Progenitor cell of endocrine pancreas (in vitro differentiated cells): ENCODE measurements at places on chromosomes 5 and 9. TPM values are rescaled to one million over a fixed set of nuclear protein-coding genes. Genes with fewer than 3 reads are reported as not detected.
A peak's percentile ranks its signal among the peaks of the same experiment; 100 is the strongest.

LIFR gene
- total RNA-seq, result 33.4 and 36.4 TPM in 2 replicates

ISOC1 gene
- 29.4 and 31.5 TPM in 2 replicates for total RNA-seq

DNA sequence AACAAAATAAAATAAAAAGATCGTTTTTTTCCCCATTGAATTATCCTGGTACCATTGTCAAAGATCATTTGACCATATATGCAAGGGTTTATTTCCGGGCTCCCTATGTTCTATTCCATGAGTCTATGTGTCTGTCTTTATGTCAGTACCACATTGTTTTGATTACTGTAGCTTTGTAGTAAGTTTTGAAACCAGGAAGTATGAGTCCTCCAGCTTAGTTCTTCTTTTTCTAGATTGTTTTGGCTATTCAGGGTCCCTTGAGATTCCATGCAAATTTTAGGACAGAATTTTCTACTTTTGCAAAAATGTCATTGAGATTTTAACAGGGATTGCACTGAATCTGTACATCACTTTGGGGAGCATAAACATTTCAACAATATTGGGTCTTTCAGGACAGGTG is 18.7 kb upstream of the EEIG1 start:
- H3K4me3 ChIP-seq, result no peak overlapping the region
- no peaks in the 10 kb centered on the region for H3K36me3 ChIP-seq
- peaks cover 6% of the 10 kb centered on the region for H3K4me1 ChIP-seq

- peaks cover 5% of the 10 kb centered on the region for H3K4me1 ChIP-seq
- no peaks in the 10 kb centered on the region for H3K27me3 ChIP-seq
- no peak for DNase-seq
Observed at GRCh38 chr5:33310451-33310850, 130.3 kb upstream of the TARS1 start.

SARDH gene
- total RNA-seq, result 4.2 and 5.1 TPM in 2 replicates

GRCh38 chr5:107381189-107381856 is 289.4 kb downstream of the EFNA5 start:
- peaks cover 4% of the 10 kb centered on the region for H3K4me1 ChIP-seq
- no peaks in the 10 kb centered on the region for H3K36me3 ChIP-seq
- H3K4me3 ChIP-seq, result no peak overlapping the region
- DNase-seq, result no peak
- H3K27me3 ChIP-seq, result no peaks in the 10 kb centered on the region

- H3K27ac ChIP-seq, result no peak overlapping the region
- no peak overlapping the region for H3K4me3 ChIP-seq
- H3K36me3 ChIP-seq, result no peaks in the 10 kb centered on the region
- DNase-seq, result no peak
Observed at GRCh38 chr5:127092690-127093089, 19.4 kb upstream of the C5orf63 start.

ZNF608 gene
- total RNA-seq, result 134 and 148 TPM in 2 replicates

GABRA1 gene
- 0.19 TPM in 1 of 2 replicates, not detected in the other for total RNA-seq

DNA sequence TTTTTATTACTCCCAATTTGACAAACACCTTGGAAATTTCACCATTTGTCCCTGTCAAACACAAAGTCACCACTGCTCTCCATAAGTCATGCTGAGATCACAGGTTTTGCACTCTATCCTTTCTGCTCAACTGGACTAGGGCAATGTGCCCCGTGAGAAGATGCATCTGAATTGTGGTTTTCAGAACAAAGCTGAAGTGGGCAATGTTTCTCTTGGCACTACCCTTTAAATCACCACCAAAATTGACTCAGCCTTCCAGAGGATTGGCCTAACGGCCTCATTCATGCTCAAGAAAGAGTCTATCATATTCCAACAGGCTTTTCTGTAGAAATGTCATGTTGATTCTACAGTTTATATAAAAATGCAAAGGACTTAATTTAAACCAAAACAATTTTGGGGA is 81.0 kb upstream of the TRIO start:
- no peaks in the 10 kb centered on the region for H3K4me1 ChIP-seq
- no peaks in the 10 kb centered on the region for H3K27me3 ChIP-seq
- H3K36me3 ChIP-seq, result no peaks in the 10 kb centered on the region
- H3K27ac ChIP-seq, result no peak overlapping the region

DNA sequence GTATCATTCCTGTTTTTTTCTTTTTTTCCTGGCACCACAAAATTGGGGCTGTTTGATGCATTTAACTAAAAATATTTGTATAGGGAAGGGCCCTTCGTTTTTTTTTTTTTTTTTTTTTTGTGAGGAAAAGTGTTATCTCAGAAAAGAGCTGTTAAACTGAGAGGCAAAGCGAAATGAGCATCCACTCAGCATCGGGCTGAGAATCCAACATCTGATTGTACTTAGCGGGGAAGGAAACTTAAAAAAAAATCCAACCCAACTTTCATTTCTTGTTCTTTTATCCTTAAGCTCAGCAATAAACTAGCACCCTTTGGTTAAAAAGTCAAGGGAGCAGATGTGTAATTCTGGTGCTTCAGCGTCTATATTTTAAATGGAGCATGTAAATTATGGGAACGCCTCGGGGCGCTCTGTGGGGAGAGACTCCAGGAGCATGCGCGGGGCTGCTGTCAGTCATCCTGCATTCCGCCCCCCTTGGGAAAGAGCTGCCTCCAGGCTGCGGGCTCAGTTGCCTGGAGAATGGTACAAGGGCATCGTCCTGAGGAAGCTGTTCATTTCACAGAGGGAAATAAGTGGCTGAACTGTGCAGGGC is 33.3 kb downstream of the DMRT2 start:
- no peaks in the 10 kb centered on the region for H3K4me1 ChIP-seq
- H3K27ac ChIP-seq, result no peak overlapping the region
- peak overlapping the region; percentile 44 for H3K4me3 ChIP-seq
- no peaks in the 10 kb centered on the region for H3K36me3 ChIP-seq
- DNase-seq, result peak; percentile 12

GRCh38 chr9:135275163-135275562 is 187.7 kb downstream of the OLFM1 start:
- no peaks in the 10 kb centered on the region for H3K36me3 ChIP-seq
- no peak overlapping the region for H3K4me3 ChIP-seq
- no peak overlapping the region for H3K27ac ChIP-seq
- peaks cover 40% of the 10 kb centered on the region for H3K27me3 ChIP-seq

AGXT2 gene
- total RNA-seq, result not detected in 2 replicates

DNA sequence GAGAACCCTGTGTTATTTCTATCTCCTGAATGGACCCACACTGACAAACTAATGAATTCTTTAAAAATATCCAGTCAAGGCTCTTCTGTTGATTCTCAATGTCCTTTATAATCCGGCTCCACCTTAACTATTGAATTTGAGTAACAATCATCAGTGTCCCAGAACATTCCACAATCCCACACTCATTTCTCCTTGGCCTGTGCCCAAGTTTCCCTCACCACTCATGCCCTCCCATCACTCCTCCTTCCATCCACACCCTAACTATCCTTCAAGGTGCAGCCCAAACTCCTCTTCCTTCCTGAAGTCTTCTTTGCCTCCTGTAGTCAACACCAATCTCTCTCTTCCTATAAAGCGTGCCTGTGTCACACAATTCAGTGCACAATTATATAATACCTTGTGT is 106.1 kb downstream of the NUDT12 start:
- H3K4me3 ChIP-seq, result no peak overlapping the region
- H3K27ac ChIP-seq, result no peak overlapping the region
- no peaks in the 10 kb centered on the region for H3K27me3 ChIP-seq

NRG2 gene
- total RNA-seq, result 4.8 and 5.5 TPM in 2 replicates

WWC1 gene
- 62.3 and 70.3 TPM in 2 replicates for total RNA-seq

DNA sequence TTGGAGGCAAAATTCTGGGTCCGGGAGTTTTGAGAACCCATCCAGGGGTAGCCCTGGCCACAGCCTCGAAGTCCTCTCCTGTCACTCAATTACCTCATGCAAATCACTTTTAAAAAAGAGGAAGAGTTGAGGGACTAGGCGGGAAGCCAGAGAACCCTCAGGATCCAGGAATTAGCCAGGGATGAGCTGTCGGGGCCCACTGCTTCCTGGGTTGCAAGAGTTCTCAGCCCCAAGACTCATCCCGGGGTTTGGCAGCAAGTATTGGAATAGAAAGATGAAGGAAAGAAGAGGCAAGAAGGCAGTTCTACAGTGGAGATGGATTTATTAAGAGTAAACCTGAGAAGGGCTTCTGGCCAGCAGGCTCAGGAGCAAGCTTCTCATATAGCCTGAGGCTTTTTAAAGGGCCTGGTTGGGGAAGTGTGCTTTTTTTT is 25.6 kb downstream of the C9orf50 start:
- no peaks in the 10 kb centered on the region for H3K36me3 ChIP-seq
- peaks cover 11% of the 10 kb centered on the region for H3K27me3 ChIP-seq
- DNase-seq, result no peak
- peak overlapping the region; percentile 46 for H3K27ac ChIP-seq
- H3K4me3 ChIP-seq, result no peak overlapping the region

- DNase-seq, result no peak
- H3K27ac ChIP-seq, result no peak overlapping the region
- no peak overlapping the region for H3K4me3 ChIP-seq
- peaks cover 6% of the 10 kb centered on the region for H3K4me1 ChIP-seq
Observed at GRCh38 chr9:92483627-92484545, 1.6 kb upstream of the ASPN start.

DNA sequence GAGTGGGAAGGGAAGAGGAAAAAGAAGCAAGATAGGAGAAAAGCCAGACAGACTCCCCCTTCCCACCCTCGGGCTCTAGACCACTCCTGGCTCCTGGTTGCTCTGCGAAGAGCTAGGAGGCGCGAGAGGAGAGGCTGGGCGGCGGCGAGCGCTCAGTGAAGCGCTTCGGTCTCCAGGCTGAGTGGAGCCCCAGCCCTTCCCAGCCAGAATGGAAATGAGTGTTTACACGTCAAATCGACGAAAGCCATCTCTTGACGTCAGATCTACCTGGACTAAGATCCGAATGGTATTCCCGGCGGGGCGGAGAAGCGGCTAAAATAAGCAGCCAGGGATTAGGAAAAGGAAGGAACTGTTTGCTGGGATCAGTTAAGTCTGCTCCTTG is at the start of gene PCSK1:
PCSK1 (minus strand) TSS at position 183 of the 382 bp plus-strand sequence. CDS start 206 bp downstream, outside the sequence.
- DNase-seq, result no peak
- H3K36me3 ChIP-seq, result no peaks in the 10 kb centered on the region
- peaks cover 72% of the 10 kb centered on the region for H3K27me3 ChIP-seq
- peaks cover 2% of the 10 kb centered on the region for H3K4me1 ChIP-seq
- H3K4me3 ChIP-seq, result peak within 1 kb of the TSS; percentile 35
- H3K27ac ChIP-seq, result no peak within 1 kb of the TSS

GRCh38 chr9:11931751-11932150 is 761.4 kb upstream of the TYRP1 start:
- H3K27ac ChIP-seq, result no peak overlapping the region
- no peaks in the 10 kb centered on the region for H3K36me3 ChIP-seq
- DNase-seq, result no peak
- peaks cover 8% of the 10 kb centered on the region for H3K4me1 ChIP-seq

TSLP gene
- total RNA-seq, result not detected in 2 replicates

GRCh38 chr9:121842612-121842978 is 191.2 kb downstream of the DAB2IP start:
- H3K4me1 ChIP-seq, result peaks cover 8% of the 10 kb centered on the region
- H3K36me3 ChIP-seq, result peaks cover 5% of the 10 kb centered on the region
- no peak overlapping the region for H3K27ac ChIP-seq
- no peak overlapping the region for H3K4me3 ChIP-seq
- DNase-seq, result no peak

SH2D3C gene
- total RNA-seq, result 2.0 and 2.6 TPM in 2 replicates
